ENCODE measurements at places on chromosomes 3 and 15.

DNA sequence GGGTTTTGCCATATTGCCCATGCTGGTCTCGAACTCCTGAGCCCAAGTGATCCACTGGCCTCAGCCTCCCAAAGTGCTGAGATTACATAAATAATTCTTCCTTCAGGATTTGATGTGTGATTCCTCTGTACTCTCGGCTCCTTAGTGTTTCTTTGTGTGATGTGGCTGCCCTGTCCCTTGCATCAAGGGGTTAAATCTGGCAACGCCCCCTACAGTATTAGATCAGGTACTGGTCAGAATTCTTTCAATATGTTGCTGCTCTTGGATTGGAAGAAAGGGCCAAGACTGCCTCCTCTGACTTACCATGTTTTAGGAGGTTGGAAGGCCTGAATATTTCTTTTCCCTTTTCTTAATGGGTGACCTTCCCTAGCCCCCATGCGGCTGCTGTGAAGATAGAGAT, 390.6 kb upstream of the WNT5A start:
- no peak for DNase-seq

GRCh38 chr3:9194509-9195184, 54.8 kb downstream of the SRGAP3 start:
- DNase-seq = no peak

- peak; percentile 29 for DNase-seq
Measured at GRCh38 chr3:71160785-71161546, 422.6 kb downstream of the FOXP1 start.

DNA sequence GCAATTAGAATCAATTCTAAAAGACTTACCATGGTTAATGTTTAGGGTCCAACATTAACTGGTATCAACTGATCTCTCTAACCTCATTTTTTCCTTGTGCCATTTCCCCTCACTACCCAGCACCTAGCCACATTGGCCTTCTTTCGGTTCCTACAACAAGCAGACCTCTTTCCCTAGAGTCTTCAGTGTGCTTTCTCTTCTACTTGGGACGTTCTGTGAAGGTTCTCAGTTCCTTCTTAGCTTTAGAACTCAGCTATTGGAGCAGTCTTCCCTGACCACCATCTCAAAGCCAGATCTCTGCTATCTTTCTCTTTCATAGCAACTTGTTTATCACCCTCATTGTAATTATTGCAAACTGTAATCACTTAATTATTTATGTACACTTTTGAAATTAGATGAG, 31.5 kb upstream of the MINDY4B start:
- DNase-seq = no peak

- no peak for DNase-seq
Measured at GRCh38 chr3:188812198-188812597, 359.6 kb upstream of the TPRG1 start.

- DNase-seq = peak; percentile 17
Measured at GRCh38 chr3:9826815-9827573, 16.8 kb downstream of the RPUSD3 start.

DNA sequence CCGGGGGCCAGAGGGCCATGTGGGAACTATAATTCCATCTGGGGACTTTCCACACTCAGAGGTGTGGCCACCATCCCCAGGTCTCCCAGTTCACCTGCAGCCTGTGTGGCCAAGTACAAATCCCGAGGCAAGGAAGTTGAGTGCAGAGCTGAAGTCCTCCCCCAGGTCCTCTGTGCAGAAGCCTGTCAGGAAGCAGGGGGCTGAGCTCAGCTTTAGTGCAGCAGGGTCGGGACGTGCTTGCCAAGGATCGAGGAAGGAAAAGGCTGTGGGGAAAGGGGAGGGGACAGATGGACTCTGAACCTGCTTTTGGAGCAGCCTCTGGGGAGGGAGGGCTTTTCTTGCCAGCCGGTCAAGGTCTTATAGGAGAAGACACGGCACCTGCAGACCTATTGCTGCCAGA, 67.7 kb downstream of the CHRNA7 start:
- no peak for DNase-seq

- no peak for DNase-seq
Measured at GRCh38 chr15:37140531-37141058, 40.2 kb upstream of the MEIS2 start.

- peak; percentile 63 for DNase-seq
Measured at GRCh38 chr15:32870240-32871033, 152.6 kb downstream of the GREM1 start.
